BJ (cell line): ENCODE measurements at places on chromosomes 5 and 9.

- no peak for DNase-seq
Observed at GRCh38 chr5:17223367-17224185, 6.1 kb downstream of the BASP1 start.

GRCh38 chr5:64074533-64074932 lies 91.1 kb upstream of the RNF180 start:
- no peak for DNase-seq

GRCh38 chr9:26535151-26535550 lies 357.5 kb downstream of the CAAP1 start:
- DNase-seq: no peak

DNA sequence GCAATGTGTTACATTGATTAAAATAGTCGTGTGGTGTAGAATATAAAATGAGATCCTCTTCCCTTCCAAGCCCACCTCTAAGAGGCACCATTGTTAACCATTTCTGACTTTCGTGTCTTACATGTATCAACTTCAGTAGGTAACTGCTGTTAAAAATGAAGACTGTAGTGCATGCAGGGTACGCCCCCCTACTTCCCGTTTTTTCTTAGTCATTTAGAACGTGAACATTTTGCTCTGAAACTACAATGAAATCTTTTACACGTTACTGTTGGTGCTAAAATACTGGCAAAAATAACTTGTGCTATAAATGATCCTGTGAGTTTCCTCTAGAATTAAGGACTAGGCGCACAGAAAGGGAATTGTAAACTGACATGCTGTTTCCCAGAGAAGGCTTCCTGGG lies 41.5 kb downstream of the WNK2 start:
- DNase-seq: no peak

GRCh38 chr5:172383191-172383802 lies 71.0 kb downstream of the SH3PXD2B start:
- DNase-seq: no peak
